CD4-positive, alpha-beta T cell treated with Interleukin-4 for 4 hours (primary cell): ENCODE measurements at places on chromosomes 4 and X.
A peak's percentile ranks its signal among the peaks of the same experiment; 100 is the strongest.

- no peak for DNase-seq
Measured at GRCh38 chr4:85489273-85489981, 14.5 kb downstream of the ARHGAP24 start.

DNA sequence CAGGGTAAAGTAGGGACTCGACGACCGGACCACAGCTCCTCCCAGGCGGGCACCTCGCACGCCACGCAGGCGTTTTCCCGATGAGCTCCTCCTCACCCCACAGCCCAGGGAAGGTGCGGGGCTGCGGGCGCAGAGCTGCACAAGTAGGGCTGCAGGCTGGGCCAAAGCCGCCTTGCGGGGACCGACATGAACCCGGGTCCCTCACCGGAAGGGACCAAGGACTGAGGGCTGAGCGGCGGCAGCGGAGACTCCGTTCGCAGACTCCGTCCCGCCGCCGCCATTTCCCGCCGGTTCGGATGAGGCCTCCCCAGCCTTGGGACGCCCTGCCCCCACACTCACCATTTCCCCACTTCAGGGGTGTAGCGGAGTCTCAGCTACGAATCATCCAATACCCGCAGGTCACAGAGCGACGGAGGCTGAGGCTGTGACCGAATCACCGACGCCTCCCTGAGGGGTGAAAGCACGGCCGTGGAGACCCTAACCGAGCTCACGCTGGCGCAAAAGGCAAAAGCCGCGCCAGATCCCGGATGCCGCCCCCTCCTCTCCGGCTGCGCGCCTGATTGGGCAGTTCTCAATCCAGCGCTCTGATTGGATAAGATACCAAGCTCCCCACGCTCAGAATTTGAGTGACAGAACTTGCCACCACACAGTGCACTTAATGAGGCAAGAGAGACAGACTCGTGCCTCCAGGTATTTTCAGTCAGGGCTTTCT lies at the start of gene ZNF732:
Gene ZNF732 (minus strand): TSS at position 506 of the 712 bp plus-strand sequence. CDS start 164 bp downstream, at position 342.
- DNase-seq, result no peak

DNA sequence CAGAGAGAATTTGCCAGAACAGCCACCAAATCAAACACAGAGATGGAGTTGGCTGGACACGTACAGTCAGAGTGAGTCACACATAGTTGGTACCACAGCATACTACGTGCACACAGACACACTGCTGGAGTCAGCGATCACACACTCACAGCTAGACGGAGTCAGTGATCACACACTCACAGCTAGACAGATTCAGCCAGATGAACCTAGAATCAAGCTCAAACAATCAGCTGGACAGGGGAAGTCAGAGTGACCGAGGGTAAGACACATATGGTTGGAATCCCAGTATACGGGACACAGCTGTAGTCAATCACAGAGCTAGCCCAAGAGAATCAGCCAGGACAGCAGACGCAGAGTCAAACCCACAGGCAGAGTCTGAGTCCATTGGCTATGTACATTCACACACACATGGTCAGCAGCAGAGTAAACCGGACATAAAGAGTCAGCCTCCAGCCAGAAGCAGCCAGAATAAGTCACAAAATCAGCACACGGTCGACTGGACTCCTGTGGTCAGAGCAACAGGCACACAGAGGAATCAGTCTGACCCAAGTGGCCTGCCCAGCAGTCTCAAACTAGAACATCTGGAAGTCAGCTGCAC lies 4.6 kb downstream of the SLC38A5 start:
- DNase-seq, result no peak

GRCh38 chr4:54440394-54441136 lies 211.5 kb downstream of the PDGFRA start:
- no peak for DNase-seq

DNA sequence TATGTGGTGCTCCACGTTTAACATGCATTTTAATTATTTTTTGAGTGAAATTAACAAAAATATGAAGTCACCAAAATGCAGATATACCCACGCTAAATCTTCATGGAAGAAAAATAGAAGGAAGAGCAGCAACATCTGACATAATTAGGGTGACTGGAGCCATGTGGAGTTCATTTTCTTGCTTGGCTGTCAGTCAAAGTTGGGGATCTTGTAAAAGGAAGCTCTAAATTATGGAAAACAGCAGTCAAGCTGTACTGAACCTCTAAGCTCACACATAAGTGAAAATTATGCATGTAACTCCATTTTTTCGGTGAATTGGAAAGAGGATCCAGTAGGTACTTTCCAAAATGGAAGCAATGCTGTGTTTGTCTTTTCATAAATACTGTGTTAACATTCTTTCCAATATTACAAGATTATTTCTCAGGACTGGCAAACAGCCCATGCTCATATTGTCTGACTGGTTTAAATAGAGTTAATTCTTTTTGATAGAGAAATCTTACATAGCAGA lies 9.7 kb upstream of the PDGFC start:
- no peak for DNase-seq

- no peak for DNase-seq
Measured at GRCh38 chr4:109419679-109420078, 13.9 kb upstream of the SEC24B start.

DNA sequence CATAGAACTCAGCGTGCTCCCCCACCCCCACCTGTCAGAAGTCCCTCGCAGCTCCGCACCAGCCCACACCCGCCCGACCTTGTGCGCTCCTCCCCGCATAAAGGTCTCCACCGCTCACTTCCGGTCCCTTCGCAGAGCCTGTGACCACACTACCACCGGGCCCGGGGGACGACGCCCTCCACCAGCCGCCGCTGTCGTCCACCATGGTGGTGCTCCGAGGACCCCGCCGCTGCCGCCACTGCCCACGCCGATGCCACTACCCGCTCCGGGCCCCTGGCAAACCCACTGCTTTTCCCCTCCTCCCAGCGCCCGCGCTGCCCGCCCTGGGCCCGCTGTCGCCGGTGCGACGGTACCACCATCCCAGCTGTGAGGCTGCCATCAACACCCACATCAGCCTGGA lies 79.8 kb upstream of the LANCL3 start:
- no peak for DNase-seq

- no peak for DNase-seq
Measured at GRCh38 chrX:1725472-1725871, 110.6 kb downstream of the ASMT start.

- DNase-seq, result no peak
Measured at GRCh38 chr4:48499551-48500066, 9.6 kb downstream of the ZAR1 start.

DNA sequence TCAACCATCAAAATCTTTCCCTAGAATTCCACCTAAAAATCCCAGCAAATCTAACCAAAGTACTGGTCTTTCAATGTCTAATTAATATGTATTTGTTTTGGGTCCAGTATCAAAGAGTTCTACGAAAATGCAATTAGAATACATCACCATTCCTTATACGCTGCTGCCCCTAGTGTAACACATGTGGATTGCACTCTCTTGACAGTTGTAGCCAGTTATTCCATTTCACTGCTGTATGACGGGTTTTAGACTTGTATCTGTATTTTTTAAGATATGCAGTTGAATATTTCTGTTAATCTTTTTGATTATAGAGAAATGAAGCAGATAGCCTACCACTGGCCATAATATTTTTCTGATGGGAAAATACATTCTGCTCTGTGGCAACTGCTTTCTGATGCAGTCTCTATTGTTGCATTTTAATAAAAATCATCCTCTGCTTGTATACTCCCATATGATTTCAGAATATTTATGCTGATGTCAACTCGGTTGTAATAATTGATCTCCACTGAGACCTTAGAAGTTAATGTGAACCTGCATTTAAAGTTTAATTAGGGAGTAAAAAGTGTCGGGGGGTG lies 17.1 kb upstream of the PAGE2B start:
- DNase-seq, result peak; percentile 58

DNA sequence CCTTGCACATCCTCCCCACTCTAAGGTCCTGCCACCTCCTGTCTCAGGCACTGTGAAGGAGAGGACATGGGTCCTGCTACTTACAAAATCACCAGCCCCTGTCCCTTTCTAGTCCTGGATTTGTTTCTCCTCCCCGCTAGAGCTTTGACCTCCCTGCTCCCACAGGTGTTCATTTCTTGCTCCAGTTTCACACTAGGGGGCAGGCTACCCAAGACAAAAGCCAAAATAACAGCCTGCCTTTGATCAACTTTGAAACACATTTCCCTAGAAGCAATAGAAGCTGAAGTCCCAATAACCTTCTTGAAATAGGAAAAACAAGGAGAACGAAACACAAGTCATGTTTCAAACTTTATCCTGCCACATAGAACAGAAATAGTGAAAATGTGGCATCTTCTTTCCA lies 164.4 kb downstream of the QDPR start:
- DNase-seq, result peak; percentile 22

DNA sequence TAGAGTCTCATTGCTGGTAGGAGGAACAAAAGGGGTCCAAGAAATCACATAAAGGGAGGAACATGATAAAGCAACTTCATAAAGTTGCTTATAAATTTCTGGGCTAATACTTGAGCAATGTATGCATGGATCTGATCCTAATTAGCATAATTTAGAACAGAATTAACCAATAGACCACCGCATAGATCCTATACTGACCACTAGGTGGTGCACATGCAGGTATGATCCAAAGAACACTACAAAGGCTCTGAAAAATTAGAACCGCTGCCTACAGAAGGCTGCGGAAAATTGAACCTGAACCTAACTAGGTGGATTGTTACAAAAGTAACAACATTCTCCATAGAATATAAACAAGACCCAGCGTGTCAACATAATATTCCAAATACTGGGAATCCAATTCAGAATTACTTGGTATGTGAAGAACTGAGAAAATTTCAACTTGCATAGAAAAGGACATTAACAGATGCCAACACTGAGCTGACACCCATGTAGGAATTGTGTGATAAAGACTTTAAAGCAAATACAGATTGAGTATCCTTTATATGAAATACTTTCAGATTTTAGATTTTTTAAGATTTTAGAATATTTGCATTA lies 23.3 kb downstream of the BRCC3 start:
- peak; percentile 41 for DNase-seq

DNA sequence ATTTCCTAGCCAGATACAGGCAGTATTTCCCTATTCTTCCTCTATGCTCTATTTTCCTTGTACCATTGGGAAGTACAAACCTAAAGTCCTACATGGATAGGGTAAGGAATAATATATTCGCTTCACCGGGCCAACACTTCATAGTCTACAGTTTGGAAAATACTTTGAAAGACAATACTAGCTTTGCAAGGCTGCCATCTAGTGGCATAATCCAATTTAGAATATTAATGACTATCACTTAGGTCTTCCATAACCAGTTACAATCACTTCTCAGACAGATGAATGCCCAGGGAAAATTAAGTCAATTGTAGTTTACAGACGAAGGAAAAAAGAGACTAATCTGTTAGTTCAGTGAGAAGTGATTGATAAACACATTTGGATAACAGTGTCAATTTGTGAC lies 141.0 kb upstream of the FAM47C start:
- DNase-seq, result peak; percentile 0

GRCh38 chr4:6231663-6232165 lies 31.4 kb upstream of the JAKMIP1 start:
- no peak for DNase-seq

DNA sequence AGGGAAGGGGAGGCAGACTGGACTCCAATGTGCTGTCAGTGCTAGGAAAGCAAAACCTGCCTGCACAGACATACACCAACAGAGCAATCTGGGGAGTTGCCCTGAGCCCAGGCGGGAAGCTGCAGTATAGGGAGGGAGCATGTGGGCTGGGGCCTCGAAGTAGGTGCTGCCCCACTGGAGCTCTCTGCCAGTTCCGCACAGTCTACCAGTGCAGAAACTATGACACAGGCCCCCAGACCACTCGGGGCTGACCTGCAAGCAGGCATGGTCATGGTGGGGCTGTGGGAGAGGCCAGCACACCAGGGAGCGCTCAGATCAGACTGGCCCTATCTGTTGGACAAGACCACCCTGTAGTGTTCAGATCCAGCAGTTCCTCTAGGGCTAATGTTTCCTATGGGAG lies 344.1 kb upstream of the TRAM1L1 start:
- DNase-seq, result no peak

DNA sequence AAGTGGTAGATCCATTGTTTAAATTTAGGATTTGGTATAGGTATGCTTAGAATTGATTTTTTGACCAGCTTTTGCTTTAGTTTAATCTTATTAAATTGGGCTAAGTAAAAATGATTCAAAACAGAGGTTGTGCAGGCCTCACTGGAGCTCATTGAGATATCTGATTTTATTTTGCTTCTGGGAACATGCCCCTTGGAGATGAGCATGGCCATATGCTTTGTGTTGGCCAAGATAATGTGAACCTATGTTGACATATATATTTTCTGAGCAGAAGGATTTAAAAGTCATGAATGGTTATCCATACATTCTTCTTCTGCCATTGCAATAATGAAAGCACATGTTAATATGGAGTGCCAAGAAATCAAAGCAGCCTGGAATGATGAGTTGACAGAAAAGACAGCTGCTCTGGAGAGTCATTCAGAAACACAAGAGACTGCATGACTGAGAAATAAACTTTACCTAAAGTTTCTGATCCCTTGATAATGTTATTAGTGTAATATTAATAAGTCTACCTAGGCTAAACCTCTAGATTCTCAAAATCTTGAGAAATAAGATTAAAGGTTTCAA lies 489.7 kb upstream of the GNPDA2 start:
- no peak for DNase-seq

- DNase-seq, result no peak
Measured at GRCh38 chrX:15073313-15073712, 196.6 kb downstream of the ASB9 start.

DNA sequence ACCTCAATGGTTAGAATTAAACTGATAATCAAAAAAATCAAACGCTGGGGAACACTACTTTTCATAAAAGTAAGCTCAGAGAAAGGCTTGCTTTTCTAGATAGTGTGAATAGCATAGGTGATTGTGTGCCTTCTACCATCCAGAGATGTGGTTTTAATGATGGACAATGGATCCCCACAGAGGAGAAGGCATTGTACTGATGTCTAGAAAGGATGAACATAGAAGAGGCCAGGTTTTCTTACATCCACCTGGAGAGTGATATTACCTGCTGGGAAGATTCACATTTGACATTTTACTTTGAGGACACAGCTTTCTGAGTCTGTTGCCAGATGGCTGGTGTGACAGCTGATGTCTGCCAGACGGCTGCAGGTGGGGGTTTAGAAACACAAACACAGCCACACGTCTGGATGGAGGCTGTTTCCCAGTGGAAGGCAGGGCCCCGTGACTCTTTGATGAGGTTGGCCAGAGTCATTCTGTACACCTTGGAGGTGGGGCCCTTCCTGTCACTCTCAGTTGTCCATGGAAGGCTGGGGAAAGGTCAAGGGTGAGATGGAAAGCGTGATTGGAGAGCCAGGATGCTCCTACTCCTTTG lies 114.4 kb downstream of the PSAPL1 start:
- DNase-seq, result no peak

DNA sequence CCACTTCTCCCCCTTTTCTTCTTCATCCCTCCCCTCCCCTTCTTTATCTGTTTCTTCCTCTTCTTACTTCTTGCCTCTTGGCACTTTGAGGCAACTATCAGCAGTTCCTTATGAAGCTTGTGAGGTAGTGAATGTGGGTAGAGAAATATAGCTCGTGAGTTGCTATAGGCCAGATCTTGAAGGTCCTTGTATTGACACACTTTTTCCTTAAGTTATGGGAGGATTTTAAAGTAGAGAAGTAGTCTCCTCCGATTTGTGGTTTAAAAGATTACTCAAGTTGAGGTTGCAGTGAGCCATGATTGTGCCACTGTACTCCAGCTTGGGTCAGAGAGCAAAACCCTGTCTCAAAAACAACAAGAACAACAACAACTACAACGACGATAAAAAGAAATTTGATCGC lies 3.4 kb upstream of the RRAGB start:
- no peak for DNase-seq

- DNase-seq, result no peak
Measured at GRCh38 chrX:81405781-81406180, 203.9 kb downstream of the SH3BGRL start.

- DNase-seq, result no peak
Measured at GRCh38 chr4:98481167-98481566, 177.2 kb downstream of the TSPAN5 start.
